ENCODE measurements at places on chromosomes 5 and 9.

DNA sequence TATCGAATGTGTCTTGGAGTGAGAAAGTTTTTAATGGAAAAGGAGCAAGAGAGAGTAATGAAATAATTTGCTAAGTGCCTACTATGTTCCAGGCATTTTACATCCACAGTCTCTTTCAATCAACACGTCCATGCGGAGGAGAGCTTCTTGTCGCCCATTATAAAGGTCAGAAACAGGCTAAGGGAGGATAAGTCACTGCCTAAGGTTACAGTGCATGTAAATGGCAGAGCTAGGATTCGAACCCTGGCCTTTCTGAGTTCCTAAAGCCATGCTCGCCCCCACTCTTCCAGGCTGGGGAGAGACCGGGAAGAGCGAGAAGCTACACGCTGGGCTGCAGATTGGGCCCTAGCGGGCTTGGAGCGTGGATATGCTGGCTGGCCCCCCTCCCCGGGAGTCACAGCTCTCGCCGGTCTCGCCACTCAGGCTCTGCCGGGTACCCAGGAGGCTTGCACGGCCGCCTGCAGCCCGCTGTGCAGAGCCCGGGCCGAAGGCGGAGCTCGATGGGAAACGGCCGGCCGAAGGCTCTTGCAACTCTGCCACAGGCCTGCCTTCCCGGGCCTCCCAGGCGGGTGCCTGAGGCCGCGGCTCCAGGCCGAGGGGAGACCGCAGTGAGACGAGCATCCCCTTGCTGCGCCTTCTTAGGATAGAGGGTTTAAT lies 775 bp upstream of the LHX2 start:
- DNase-seq: no peak

- no peak for DNase-seq
Observed at GRCh38 chr9:125654121-125654520, 52.9 kb downstream of the MAPKAP1 start.

- no peak for DNase-seq
Observed at GRCh38 chr5:118857700-118858099, 130.6 kb downstream of the DTWD2 start.

- DNase-seq: no peak
Observed at GRCh38 chr9:125887172-125887571, 140.0 kb downstream of the PBX3 start.

DNA sequence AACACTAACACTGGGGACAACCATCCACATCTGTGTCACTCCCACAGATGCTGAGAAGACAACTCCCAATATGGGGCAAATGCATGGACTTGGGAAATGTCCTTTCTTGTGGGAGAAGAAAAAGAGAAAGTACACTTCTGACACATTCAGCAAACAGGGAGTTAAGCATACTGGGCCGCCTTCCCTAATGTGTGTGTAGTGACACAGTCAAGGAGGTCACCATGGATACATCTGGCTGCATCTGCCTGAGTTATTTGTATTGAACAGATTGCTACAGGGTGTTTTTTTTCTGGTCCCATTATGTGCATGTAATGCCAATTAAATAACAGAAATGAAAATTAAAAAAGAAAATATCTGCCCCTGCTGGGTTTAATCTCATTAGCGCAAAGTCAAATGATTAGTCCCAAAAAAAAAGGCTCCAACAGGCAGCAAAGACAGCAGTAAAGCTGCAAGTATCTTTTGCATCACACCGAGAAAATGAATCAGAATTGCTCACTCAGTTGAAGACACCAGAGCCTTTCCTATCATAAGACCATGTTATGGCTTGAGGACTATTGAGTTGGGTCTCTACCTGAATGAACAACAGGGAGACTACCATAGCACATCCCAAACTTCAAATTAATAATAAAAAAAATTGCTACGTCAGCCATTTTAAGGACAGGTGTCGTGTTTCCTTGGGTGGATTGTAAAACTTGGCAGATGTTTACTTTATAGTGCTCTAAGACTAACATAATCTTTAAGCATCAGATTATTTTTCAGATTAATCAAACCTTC lies 395.9 kb downstream of the DTWD2 start:
- DNase-seq: no peak

GRCh38 chr5:60541980-60542379 lies 158.0 kb downstream of the DEPDC1B start:
- no peak for DNase-seq

DNA sequence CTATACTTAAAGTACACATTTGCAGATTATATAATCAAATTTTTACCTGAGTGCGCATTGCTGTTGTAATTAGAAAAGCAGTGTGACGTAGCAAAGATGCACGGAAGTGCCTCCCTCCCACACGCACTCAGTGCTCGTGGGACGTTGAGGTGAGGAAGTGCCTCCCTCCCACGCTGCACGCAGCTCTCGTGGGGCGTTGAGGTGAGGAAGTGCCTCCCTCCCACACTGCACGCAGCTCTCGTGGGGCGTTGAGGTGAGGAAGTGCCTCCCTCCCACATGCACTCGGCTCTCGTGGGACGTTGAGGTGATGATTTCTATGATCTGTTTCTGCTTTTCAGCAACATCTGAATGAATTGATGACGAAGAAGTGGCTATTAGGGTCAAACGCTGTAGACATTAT lies 21.0 kb downstream of the EXOC3 start:
- DNase-seq: no peak

DNA sequence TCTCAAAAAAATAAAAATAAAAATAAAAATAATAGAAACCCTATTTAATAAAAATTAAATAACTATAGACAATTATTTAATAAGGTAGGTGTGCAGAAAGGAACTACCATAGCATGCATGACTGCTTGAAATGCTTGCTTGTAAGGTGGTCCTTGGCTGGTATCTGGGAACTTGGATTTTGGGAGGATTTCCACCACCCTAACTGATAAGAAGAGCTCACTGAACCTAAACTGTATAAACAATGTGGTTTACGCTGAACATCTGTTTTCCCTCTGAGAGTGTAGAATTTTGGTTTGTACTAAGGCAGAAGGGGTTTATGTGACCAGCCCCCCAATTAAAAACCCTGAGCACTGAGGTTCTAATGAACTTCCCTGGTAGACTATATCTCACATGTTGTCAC lies 31.2 kb downstream of the CPLANE1 start:
- DNase-seq: no peak

- no peak for DNase-seq
Observed at GRCh38 chr9:109171926-109172325, 4.9 kb upstream of the FRRS1L start.

- no peak for DNase-seq
Observed at GRCh38 chr9:128175102-128175563, 15.1 kb downstream of the BBLN start.

GRCh38 chr5:170427672-170428236 lies 38.6 kb upstream of the KCNMB1 start:
- DNase-seq: no peak

DNA sequence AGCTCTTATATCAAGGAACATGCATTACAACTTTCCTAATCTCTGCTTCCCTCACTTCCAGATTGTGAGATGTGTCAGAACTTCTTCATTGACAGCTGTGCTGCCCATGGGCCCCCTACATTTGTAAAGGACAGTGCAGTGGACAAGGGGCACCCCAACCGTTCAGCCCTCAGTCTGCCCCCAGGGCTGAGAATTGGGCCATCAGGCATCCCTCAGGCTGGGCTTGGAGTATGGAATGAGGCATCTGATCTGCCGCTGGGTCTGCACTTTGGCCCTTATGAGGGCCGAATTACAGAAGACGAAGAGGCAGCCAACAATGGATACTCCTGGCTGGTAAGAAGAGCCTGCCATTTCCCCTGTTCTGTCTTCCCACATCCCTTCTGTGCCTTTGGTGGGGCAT lies 15.1 kb downstream of the PRDM9 start:
- no peak for DNase-seq

Data from stimulated activated CD8-positive, alpha-beta memory T cell treated with anti-CD3 and anti-CD28 coated beads, Interleukin-7, amount 100 ng/mL, for 1 hour (primary cell).